ENCODE measurements at places on chromosomes 6 and 20.
A peak's percentile ranks its signal among the peaks of the same experiment; 100 is the strongest.

GRCh38 chr6:129748212-129748900 lies 38.4 kb upstream of the ARHGAP18 start:
- DNase-seq = peak; percentile 63

DNA sequence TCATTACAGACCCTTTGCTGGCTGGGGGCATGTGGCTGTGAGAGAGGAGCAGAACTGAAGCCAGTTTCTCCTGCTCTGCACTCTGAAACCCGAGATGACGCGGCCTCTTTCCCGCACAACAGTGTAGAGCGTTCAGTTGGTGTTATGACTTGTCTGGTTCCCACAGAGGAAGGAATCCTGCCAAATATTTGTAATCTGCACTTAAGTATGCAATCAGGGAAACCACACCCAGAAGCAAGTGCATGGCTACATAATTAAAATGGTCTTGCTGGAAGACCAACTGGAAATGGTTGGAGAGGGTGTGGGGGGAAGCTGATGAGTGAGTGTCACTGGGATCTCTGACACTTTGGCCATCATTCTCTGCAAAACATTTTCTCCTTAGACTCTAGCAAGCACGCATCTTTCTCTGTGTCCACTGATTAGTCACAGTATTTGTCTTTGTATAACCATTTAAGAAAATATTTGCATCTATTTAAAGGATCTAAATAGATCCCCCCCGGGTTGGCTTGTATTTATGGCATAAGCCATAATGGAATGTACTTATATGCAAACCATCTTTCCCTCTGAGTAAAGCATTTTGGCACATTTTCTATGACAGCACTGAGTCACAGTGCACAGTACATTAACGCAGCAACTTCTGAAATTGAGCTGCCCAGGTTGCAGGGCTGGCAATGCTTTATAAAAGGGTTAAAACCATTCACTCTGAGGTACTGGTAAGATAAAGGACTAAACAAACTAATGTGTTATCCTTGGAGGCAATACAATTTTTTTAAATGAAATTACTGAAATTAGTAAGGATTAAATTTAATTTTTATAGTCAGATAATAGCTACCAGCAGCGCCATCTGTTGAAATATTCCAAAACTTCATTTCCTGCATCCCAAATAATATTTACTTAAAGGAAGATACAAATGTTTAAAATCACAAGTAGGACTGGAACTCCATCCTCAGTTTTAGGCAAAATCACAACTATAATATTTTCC lies 76.7 kb downstream of the FOXC1 start:
- DNase-seq = no peak

- no peak for DNase-seq
These were observed 59.7 kb downstream of the EDN3 start for GRCh38 chr20:59359906-59360725.

GRCh38 chr6:104597541-104598050 lies 262.1 kb downstream of the HACE1 start:
- DNase-seq = no peak

- DNase-seq = peak; percentile 47
These were observed 5.3 kb upstream of the HSPA1B start for GRCh38 chr6:31822036-31822821.

DNA sequence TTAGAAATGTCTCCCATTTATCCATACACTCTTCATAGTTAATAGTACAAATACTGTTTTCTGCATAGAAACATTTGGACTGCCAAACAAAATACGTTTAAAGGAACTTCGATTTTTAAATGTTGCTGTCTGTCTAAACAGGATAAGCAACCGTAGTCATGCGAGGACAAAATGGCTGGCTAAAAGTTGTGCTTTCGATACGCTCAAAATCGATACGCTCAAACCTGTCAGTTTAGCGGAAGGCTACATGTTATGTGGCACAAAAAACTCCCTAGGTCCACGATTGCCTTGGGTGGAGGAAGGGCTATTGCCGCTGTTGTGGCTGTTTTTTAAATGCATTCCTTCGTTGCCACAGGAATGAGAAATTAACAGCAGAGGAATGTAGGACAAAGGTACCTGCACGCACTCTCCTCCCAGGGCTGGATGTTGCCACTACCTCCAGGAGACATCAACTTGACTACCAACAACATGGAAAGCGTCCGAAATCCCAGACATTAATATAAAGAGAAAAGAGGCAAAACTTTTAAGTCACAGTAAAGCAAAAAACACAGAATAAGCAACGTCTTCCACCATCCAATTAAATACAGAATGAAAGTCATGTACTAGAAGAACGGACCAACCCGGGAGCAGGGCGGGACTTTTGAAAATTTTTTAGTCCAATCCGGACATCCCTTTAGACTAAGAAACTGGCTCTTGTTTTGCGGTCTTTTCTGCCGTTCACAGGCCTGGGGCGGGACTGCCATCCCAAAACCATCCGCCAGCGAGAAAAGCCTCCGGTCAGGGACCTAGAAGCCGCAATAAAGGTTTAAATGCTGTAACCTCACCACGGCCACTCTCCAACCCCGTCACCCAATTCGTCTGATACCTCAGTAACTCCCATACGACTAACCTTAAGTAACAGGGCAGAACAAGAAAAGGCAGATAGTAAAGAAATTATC lies 32.2 kb upstream of the HFE start:
- DNase-seq = peak; percentile 68

DNA sequence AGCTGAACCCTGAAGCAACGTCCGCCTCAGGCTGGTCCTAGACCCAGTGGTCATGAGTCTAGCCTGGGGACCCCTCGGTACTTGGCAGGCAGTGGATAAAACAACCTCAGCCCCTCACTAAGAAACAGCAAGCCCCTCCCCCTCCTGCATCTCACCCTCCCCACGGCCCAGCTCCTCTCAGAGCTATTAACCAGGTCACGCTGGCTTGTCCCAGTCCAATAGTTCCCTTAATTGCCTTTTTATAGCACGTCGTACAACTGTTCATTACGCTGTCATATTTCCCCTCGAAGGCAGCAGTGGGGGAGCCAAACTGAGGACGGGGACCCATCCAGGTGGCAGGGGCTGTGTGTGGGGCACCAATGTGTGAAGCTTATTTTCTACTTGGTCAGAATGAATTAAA lies 8.6 kb upstream of the SLC32A1 start:
- DNase-seq = no peak

DNA sequence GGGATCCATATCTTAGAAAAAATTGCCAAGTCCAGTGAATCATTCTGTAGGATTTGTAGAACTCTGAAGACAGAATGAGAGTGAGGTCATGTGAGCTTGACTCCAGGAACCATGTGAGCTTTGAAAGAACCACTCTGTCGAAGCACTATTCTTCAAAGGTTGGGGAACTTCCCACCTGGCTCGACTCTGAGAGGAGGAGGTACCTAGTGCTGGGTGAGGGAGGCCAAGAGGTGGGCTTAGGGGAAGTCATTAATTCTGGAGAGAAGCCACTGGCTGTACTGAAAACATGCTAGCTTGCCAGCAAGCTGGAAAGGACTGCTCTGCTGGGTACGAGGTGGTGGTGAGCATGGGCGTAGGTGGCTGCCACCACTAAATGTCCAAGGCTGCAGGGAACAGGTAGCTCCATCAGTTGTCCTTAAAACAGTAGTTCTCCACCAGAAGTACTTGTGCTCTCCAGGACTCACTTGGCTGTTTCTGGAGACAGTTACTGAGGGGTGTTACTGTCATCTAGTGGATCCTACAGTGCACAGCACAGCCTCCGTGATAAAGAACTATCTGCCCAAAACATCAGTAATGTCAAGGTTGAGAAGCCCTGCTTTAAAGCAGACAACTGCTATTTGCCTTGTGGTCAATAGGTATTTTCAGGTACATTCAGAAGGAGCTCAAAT lies 34.7 kb upstream of the SYNJ2 start:
- no peak for DNase-seq

DNA sequence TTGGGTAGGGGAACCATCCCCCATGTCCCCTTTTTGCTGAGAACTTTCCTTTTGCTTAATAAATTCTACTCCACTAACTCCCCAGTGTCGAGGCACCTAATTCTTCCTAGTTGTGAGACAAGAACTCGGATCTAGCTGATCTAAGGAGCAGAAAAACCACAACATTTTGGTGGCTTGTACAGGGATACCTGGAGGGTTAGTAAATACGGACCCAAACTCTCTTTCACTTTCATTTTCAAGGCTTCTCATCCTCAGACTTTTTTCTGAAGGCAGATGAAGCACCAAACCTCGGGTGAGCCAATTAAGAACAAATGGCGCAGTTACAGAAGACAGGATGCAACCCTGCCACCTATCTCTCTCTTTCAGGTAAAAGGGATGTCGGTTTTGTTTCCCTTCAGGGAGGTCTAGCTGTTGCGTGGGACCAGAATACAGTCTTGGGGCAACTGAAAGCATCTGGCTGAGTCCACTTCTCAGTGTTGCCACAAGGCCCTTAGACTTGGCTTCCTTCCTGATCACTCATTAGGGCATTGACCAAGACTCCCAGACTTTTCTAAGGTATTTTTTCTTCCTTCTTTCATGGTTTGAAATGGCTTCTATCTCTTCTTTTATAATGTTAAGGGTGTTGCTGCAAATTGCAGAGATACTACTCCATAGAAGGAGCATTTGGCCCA lies 11.1 kb upstream of the HTR1B start:
- no peak for DNase-seq

DNA sequence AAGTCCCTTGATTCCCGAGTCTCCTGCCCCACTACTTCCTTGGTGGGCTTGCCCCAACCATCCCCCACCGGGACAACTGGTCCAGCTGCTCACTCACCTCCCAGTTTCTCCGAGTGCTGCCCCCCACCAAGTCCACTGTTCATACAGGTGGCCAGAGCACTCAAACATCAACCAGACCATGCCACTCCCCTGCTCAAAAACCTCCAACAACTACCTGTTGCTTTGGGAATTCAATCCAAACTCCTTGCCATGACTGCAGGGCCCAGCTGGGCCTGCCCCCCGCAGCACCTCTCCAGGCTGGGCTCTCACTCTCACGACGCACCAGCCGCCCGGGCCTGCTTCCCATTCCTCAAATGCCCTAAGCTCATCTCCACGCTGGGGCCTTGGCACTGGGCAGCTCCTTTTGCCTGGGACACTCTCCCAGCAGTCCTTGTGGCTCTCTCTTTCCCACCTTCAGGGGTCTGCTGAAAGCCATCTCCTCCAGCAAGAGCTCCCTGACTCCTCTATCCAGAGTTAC lies 97.5 kb downstream of the NFATC2 start:
- DNase-seq = no peak

- DNase-seq = no peak
These were observed 16.1 kb upstream of the KIAA0408 start for GRCh38 chr6:127475135-127475822.

- no peak for DNase-seq
These were observed 36.9 kb downstream of the ARHGAP18 start for GRCh38 chr6:129672881-129673631.

DNA sequence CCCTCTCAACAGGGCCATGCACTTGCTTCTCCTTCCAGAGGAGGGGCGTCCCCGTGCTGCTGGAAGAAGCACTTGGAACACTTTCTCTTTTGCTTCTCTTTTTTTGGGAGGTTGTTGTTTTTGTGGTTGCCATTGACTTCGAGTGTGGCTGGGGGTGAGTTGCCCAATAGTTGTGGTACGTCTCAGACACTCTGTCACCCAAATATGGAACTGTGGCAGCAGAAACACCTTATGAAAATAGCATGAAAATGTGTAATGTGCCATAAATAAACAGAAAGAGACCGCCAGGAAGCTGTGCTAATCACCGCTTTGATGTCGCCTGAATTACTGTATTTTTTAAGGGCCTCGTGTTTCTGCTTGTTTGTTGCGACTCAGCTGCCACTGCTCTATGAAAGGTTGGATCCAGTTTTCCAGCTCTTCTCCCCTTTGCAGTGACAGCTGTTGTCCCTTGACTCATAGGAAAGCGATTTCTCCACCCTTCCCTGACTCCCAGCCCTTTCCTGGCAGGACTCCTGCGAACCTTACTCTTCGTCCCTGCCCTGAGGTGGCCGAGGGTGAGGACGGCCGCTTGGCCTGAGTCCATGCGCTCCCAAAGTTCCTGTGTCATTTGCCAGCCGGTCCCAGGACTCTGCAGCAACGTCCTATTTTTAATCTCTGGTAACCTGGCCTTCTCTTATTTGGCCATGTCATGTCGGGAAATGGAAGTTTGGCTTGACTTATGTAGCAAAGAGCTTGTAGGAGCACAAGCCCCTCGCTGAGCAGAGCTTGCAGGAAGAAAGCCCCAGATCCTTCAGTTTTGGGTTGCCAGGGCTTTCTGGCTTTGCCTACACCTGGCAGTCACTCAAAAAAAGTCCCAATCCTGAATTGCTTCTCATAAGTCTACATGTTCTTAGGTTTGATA lies 694.6 kb downstream of the QKI start:
- DNase-seq = no peak

- DNase-seq = peak; percentile 55
These were observed 64.5 kb downstream of the AKAP7 start for GRCh38 chr6:131199568-131200272.

DNA sequence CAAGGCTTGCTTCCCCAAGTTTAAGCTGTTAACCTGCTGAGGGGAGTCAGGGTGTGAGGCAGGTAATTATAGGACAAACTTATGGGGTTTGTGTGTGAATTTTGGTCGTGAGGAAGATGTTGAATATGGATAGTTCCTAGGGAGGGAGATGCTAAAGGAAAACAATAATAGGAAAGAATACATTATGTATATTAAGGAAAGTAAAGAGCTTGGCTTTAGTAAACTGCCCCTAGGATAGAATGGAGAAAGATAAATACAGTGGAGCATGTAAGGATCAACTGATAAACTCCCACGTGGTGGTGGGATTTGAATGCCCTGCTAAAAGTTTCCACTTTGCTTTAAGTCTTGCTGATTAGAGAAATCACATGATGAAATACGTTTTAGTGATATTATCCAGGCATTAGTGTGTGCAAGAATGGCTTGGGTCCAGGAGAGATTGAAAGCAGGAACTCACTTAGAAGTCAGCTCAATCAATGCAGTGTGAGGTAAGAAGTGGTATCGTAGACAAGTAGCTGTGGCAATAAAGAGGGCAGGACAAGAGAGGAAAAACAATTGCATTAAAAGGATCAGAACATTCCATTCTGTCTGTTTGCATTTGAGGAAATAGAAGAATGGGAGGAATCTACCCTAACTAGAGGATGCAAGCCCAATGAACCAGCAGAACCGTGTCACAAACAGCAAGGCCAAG lies 52.5 kb downstream of the RPS12 start:
- DNase-seq = no peak

DNA sequence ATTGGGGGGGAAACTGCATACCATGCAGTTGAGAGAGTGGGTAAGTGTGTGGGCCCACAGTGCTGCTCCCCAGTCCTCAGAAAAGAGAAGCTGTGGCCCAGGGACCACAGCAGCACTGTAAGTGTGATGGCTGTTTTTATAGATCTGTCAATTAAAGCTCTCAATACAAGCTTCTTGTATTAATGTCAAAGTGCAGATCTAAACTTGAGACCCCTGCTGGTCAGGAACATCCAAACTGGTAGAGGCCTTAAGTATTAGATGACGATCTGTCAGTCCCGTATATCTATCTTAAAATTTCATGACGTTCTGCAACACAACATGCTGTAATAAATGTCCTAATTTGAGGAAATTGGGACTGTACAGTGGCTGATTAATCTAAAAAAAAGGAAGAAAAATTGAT lies 74.8 kb downstream of the TULP4 start:
- DNase-seq = no peak

DNA sequence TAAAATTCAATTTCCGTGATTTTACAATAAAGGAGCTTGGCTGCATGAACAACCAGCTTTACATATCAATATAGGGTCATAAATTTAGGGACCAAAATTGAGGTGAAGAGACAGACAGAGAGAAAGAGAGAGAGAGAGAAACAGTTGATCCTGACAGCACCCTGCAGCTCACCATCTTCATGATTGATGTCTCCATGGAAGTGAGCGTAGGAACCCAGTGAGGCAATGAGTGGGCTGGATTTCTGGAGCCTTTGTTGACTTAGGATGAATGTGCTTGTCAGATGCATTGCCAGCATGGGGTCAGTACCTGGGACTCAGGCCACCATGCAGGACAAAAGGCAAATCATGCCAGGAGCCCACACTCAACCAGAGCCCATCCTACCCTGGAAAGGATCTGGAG lies 165.1 kb upstream of the SYNDIG1 start:
- no peak for DNase-seq

Measured in stimulated activated CD4-positive, alpha-beta T cell treated with anti-CD3 and anti-CD28 coated beads, Interleukin-2, amount 100 ng/mL, for 4 hours (primary cell).